ENCODE measurements at places on chromosomes 6 and 20. TPM values are rescaled to one million over a fixed set of nuclear protein-coding genes. Genes with fewer than 3 reads are reported as not detected.

The HLA-DRB5 gene
- total RNA-seq = not detected

DNA sequence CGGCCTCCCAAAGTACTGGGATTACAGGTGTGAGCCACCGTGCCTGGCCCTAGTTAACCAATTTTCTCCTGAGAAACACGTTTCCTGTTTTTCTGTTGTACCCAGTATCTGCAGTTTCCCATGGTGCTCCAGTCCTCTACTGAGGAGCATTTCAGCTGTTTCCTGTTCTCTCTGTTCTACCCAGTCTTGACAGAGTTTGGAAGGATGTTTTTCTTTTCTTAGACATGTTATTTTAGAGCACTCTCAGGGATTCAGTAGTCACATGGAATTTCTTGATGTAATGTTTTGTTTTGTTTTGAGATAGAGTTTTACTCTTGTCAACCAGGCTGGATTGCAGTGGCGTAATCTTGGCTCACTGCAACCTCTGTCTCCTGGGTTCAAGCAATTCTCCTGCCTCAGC, 129.8 kb upstream of the TIAM2 start:
- peak; percentile 63 for DNase-seq

The VSX1 gene
- total RNA-seq = not detected

The RIPPLY2 gene
- total RNA-seq = not detected

The C6orf118 gene
- total RNA-seq = not detected
